ENCODE measurements at places on chromosomes 16 and 17.

DNA sequence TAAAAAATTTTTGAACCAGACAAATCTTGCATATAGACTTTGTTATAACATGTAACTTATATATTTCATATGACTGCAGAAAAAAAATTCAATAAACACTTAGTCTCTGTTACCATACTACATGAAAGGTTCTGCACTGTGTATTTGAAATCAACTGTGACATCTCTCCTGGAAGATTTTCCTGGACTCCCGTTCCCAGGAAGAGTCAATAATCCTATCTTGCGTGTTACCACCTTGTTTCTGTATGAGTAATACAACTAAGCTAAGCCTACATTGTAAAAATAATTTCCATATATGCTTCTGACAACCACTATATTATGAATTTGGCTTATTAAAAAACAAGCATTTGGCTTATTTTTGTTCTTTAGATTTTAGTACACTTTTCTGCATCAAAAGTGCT lies 665.6 kb upstream of the SOX9 start:
- DNase-seq = no peak

DNA sequence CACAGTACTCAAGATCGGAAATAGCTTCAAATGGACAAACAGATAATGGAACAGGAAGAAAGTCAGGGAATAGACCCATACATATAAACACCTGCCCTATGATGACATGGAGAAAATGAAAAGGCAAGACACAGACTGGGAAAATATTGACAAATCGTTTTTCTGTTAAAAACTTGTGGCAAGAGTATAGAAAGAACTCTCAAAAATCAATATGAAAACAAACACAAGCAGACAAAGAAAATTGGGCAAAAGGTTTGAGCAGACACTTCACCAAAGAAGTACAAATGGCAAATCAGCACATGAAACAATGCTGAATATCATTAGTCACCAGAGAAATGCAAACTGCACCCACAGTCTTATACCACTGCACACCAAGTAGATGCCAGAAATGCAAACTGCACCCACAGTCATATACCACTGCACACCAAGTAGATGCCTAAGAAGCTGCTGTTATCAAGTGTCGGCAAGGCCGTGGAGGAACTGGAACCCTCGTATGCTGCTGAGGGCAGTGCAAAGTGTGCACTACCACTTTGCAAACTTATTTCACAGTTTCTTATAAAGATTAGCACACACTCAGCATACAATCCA lies 123.5 kb upstream of the CHMP6 start:
- DNase-seq = no peak

DNA sequence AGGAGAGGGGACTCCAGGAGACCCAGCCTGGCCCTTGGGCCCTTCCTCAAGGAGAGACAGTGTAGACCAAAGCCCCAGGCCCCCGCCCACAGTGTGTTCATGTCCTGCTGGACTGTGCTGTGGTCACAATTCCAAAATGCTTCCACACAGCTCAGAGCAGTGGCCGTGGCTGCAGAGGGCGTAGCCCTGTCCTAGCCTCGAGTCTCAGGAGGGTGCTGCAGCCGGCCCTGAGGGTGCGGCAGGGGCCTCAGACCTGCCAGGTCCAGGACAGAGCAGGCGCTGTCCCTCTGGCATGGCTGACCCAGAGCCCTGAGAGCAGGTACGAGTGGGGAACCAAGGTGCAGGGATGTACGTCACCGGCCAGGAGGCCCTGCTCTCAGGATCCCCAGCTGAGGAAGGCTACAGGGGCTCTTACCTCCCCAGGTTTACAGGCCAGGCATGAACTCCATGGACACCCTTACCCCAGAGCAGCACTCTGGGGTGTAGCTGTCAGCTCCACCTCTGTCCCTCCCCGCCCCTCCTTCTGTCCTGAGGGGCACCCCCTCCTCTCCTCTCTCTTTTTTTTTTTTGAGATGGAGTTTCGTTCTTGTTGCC lies 7.3 kb downstream of the DBNDD1 start:
- no peak for DNase-seq

DNA sequence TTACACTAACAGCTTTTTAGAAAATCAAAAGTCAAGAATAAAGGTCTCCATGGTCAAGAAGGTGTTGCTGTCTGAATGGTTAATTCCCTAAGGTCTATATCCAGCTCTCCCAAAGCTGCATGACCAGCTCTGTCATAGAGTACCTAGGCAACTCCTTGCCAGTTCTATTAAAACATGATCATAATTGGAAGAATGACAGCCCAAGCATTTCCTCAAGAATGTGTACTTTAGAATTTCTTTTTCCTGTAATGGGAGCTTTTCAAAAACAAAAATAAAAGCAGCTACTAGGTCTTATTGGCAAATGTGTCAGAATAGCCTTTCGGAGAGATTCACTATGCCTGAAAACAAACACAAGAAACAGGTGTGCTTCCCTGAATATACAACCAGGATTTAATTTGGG lies 7.9 kb downstream of the SPOP start:
- no peak for DNase-seq
